ENCODE measurements at places on chromosomes 6 and 20.

GRCh38 chr6:112579601-112580000, 232.5 kb downstream of the RFPL4B start:
- DNase-seq, result peak; percentile 26

DNA sequence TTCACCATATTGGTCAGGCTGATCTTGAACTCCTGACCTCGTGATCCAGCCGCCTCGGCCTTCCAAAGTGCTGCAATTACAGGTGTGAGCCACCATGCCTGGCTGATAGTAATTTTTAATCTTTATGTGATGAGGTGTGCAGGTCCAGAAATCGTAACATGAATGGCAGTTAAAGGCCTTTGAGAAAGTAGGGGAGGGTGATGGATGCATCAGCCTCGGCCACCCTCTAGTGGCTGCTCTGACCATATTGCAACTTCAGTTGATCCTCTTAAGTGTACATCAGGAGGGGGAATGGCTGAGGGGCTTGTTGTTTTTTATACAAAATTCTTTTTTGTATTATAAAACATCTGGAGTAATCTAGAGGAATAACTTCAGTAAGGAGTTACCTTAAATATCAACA, 193.0 kb downstream of the ZFAND3 start:
- peak; percentile 55 for DNase-seq

GRCh38 chr6:44062771-44063560, 64.3 kb downstream of the MRPL14 start:
- peak; percentile 48 for DNase-seq

DNA sequence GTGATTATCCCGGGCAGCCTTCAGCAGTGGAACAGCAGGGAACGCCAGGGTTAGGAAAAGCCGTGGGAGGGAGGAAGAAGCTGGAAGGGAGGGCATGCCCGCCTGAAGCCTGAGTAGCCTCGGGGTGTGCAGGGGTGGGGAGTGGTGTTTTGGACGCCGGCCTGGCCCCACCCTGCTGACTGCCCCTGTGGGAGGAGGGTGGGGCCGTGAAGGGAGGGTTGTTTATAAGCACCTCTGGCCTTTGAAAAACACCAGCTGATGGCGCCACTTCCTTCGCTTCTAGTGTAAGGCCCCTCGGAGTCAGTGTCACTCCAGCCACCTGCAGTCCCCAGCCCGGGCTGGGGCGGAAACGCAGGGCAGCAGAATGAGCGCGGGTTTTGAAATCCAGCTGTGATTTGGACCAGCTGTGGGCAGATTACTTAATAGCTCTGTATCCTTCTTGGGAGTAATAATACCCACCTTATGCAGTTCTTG, 52.8 kb upstream of the BMP6 start:
- peak; percentile 77 for DNase-seq

- no peak for DNase-seq
Measured at GRCh38 chr6:79461205-79461604, 76.0 kb downstream of the LCA5 start.

DNA sequence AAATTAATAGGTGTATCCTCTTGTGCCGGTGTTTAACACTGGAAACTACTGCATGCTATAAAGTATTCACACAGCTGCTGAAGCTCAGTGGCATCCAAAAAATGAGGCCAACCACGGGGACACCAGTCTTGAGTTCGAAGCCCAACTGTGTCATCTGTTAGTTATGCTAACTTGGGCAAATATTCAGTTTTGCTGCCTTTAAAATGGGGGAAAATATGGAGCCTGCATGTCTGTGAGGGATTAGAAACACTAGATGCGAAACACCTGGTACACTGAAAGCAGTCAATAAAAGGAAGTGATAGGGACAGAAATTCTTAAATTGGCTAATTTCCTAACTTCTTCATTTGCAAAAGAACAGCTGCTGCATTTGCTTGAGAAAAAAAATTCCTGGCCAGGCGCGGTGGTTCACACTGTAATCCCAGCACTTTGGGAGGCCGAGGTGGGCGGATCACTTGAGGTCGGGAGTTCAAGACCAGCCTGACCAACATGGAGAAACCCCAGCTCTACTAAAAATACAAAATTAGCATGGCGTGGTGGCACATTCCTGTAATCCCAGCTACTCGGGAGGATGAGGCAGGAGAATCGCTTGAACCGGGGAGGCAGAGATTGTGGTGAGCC, 36.6 kb upstream of the MLIP start:
- no peak for DNase-seq

DNA sequence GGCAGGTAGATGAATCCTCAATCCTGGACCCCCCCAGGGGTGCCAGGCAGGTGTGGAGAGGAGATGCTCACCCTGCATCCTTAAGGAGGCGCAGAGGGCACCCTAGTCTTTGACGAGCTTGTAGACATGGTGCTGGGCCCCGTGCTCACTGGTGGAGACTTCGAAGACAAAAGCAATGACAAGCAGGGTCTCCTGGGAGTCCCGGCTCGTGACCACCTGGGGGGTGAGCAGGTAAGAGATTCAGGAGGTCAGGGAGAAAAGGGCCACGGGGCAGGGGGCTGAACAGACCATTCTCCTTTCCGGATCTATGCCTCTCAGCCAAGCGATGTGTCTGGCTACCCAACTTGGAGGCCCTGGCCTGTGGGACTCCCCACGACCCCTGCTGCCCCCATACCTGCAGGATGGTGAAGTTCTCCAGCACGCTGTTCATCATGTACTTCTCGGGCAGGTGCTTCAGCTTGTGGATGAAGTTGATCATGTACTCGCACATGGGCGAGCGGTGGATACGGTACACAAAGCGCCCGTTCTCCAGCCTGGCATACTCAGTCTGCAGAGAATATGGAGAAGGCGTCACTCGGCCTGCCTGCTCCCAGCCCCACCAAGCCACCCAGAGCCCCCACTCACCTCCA, 6.9 kb downstream of the RPL10A start:
- DNase-seq, result no peak

DNA sequence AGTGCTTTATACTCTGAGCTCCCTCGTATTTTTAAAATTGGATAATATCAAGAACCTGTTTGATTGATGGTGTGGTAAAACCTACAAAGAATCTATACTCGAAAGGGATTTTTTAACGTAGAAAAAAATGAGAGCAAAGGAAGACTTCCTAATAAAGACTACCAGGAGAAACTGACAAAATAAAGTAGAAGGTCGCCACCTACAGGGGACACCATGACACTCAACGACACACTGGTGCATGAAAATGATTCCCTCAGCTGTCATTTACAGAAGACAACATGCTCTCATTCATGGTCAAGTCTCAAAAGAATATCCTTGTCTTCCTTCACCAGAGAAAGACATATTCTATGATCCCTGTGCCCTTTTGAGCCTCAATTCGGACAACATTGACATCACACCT, 10.1 kb upstream of the NHSL1 start:
- DNase-seq, result peak; percentile 68

DNA sequence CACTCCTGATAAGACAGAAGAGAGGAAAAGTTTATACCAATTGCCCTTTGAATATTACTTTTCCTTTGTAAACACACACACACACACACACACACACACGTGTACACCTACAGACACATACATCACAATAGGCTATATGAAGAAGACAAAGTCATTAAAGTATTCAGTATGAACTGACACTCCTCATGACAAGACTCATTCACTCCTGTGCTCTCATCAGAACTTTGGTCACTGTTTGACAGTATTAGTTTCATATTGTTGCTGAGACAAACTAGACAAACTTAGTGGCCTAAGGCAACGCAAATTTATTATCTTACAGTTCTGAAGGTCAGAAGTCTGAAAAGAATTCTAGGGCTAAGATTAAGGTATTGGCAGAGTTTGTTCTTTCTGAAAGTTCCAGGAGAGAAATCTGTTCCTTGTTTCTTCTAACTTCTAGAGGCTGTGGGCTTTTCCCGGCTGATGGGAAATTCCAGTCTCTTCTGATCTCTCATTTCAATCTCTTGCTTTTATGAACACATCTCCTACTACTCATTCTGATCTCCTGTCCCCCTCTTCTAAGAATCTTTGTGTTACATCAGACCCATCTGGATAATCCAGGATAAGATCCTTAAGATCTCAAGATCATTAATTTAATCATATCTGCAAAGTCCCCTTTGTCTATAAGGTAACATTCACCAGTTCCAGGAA, 171.3 kb downstream of the HACE1 start:
- no peak for DNase-seq

- DNase-seq, result no peak
Measured at GRCh38 chr20:33400812-33401183, 521 bp downstream of the CDK5RAP1 start.

DNA sequence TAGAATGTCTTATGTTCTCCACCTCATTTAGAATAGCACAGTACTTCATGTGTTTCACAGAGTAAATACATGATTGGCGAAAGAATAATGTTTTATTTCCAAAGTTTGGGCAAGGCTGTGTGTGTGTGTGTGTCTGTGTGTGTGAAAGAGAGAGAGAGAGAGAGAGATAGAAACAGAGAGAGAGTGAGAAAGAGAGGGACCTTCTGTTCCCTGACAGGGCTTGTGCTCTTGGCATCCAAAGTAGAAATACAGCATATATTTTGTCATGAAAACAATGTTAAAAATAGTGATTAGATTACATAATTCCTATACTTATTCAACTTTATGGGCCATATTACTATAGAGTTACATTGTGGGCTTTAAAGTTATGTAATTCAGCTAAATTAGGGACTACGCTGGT, 201.2 kb downstream of the KIF6 start:
- DNase-seq, result no peak

All from fibroblast of mammary gland (primary cell).